Hypothalamus (tissue), 51 donors: ENCODE measurements at places on chromosomes 1 and 21.

- DNase-seq: no peak
These were observed 133.2 kb downstream of the LRIG2 start for GRCh38 chr1:113205980-113206766.

GRCh38 chr1:184449916-184450315, 63.1 kb downstream of the C1orf21 start:
- DNase-seq: no peak

DNA sequence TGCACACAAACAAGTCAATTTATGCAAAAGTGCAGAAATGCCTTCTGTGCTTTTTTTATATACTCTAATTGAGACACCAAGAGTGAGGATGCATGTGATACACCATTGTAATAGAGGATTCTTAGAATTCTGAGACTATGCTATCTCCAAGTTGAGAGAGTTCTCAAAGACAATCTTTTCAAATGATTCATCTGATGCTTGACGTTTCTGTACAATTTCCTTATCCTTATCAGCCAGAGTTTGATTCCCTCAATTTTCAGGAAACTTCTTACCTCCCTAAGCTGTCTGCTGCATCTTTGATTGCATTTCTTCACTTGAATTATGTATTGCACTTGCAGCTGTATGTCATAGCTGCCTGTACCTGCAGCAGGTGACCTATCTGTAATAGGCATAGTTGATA, 211.3 kb upstream of the SPAG17 start:
- DNase-seq: no peak

DNA sequence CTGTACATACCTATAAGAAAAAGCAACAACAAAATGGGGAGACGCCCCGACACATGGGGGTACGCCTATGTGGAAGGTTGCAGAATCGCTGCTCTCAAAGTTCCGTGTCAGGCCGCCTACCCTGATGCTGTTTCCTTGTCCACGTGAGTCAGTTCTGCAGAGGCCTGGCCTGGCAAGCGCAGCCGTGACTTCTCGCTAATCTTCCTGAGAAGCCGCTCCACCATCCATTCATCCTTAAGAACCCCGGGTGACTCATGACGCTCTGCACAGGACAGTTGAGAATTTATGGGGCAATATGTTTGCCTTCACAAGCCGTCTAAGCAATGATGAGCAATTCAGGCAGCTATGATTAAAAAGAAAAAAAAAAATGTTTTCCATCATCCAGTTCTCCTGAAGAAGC, 122.3 kb upstream of the TMPRSS2 start:
- no peak for DNase-seq

DNA sequence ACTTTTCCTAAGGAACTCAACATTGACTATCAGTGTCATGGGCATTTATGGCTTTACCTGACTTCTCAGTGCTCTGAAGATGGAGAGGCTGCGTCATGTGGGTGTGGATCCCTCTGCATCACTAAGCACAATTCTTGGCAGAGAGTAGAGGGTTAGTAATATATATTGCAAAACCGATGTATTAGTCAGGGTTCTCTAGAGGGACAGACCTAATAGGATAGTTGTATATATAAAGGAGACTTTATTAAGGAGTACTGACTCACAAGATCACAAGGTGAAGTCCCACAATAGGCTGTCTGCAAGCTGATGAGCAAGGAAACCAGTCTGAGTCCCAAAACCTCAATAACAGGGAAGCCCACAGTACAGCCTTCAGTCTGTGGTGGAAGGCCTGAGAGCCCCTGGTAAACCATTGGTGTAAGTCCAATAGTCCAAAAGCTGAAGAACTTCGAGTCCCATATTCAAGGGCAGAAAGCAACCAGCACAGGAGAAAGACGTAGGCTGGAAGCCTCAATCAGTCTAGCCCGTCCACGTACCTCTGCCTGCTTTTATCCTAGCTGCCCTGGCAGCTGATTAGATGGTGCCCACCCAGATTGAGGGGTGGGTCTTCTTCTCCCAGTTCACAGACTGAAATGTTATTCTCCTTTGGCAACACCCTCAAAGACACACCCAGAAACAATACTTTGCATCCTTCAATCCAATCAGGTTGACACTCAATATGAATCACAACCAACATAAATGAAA, 159.7 kb upstream of the NRIP1 start:
- no peak for DNase-seq

DNA sequence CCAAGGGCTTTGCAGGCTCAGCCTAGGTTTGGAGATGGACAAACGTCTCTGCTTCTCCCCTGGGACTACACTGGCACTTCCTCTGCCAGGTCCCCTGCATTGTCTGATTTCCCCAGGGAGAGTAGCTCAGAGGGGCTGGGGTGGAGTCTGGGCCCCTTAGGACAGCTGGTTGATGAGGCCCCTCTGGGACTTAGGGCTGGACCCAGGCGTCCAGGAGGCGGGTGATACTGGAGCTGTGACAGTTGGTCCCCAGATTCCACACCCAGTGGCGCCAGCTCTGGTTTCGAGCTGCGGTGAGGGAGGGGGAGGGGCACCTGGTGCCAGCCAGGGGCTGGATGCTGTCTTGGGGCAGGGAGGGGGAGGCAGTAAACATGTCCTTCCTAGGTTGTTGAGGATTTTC, 7.4 kb upstream of the MEX3A start:
- no peak for DNase-seq

DNA sequence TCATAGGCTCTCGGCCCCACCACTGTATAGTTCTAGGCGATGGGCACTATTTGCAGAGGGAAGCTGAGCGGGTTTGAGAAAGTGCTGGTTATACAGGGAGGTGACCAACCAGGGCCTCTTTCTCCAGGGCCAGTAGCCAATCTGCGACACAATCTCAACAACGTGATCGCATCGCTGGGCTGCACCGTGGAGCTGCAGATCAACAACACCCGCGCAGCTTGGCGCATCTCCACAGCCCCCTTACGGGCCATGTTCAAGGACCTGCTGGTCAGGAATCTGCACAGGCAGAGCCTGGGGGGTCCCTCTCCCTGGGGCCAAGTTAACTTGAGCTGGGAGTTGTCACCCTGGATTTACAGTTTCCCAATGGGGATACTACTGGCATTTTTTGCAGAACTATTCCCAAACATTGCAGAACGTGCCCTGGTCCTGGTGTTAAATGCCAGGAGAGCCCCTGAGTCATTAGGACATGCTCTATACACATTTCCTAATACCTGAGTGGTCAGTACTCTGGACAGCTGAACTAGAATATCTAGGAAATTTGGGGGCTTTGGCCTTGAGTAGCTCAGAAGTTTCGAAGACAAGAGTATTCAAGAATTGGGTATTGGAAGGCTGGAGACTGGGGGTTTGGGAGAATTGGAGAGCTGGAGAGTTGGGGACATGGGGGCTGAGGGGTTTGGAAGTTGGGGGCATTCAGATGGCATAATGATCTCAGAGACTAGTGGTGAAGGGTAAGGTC, 6.9 kb downstream of the DCST1 start:
- DNase-seq: no peak

GRCh38 chr21:26506956-26507355, 66.1 kb downstream of the CYYR1 start:
- no peak for DNase-seq

GRCh38 chr21:45613881-45614280, 29.6 kb upstream of the PCBP3 start:
- DNase-seq: no peak

DNA sequence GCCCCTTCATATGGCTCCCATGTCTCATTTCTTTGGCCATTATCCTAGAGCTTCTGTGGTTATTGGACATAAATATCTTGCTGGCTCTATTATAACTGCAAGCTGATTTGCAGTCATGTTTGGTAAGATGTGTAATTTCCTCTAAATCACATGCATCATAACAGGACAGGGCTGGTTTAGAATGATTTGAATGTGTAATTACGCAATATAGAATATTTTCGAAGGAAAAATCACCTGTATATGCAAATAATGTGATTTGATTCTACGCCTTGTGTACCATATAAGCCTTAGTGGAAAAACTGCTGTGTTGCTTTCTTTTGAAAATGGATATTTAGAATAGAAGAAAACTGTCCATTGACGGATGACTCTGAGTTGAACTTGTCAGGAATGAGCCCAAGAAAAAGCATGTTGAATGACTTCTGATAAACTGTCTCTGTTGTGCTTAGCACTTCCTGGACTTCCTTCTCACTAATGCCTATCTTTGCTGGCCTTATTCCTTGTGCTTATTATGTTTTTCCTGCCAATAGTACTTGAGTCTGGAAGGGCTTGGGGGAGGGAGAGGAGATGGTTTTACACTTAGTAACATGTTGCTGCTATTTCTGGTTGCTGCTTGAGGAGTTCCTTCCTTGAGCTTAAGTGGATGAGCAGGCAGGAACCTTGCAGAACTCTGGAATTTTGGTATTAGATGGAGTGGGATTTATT, 6.5 kb downstream of the CACHD1 start:
- DNase-seq: no peak

- no peak for DNase-seq
These were observed 50.5 kb upstream of the PRRC2C start for GRCh38 chr1:171434717-171435346.

GRCh38 chr1:65079941-65080340, 68.1 kb upstream of the AK4 start:
- DNase-seq: no peak

DNA sequence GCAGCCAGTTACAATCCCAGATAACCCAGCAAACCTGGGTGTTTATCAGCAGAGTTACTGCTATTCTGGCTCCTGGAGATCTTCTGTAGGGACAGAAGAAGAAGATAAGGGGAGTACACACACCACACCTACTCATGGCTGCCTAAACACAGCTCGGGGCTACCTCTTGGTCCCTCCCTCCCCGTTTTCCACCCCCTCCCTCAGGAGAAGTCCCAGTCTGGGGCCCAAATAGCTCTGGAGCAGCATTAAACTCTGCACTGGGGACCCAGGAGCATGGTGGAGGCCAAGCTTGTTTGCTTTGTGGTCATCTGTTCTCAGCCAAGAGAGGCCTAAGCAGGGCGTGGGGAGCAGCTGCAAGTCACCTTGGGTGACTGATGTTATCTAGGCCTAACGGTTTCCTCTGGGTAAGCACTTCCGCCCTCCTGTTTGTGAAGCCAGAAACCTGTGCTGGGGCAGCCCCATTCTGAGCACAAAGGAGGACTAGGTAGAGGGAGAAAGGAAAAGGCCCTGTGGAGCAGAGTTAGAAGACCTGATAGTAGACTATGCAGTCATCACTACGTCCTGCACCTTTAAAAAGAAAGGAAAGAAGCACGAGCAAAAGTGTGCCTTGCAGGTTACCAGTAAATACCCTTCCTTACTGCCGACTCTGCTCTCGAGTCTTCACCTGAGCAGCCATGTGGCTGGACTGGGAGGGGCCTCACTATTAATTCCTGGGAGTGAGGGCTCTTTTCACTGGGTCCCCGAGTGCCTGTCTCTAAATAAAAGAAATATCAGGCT, 2.0 kb upstream of the RCSD1 start:
- no peak for DNase-seq

GRCh38 chr1:161088587-161089110, 709 bp downstream of the NECTIN4 start:
- no peak for DNase-seq

DNA sequence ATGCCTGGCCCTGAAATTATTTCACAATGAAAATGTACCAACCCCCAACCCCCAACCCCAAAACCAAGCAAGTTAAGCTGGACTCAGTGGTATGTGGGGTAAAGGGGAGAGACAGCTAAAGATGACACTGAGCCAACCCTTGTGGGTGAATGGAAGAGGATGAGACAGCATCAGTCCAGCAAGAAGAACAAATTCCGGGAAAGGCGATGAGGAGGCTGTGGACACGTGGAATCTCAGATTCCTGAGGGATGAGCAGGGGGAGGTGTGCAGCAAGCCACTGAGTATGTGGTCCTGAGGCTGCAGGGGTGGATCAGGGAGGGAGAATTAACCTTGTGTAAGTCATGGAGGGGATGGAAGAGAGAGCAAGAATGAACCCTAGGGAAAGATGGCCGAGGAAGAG, 14.4 kb upstream of the ZNF362 start:
- DNase-seq: no peak

- no peak for DNase-seq
These were observed 104.2 kb upstream of the SOX13 start for GRCh38 chr1:203968761-203969160.

DNA sequence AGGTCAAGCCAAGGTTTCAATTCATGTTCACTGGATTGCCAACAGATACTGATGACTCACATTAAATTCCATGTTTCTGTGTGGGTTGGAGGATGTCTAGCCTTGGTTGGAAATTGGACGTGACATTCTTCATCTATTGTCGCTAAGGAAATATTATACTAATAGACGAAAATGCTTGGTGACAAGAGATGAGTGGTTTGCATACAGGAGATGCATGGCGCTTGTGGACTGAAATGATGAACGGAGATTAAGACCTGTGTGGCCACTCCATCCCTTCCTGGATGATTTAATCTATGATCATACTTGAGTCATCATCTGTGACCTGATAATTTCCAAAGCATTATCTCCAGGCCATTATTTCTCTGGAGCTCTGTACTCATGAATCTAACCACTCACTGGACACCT, 97.0 kb upstream of the CD34 start:
- no peak for DNase-seq

DNA sequence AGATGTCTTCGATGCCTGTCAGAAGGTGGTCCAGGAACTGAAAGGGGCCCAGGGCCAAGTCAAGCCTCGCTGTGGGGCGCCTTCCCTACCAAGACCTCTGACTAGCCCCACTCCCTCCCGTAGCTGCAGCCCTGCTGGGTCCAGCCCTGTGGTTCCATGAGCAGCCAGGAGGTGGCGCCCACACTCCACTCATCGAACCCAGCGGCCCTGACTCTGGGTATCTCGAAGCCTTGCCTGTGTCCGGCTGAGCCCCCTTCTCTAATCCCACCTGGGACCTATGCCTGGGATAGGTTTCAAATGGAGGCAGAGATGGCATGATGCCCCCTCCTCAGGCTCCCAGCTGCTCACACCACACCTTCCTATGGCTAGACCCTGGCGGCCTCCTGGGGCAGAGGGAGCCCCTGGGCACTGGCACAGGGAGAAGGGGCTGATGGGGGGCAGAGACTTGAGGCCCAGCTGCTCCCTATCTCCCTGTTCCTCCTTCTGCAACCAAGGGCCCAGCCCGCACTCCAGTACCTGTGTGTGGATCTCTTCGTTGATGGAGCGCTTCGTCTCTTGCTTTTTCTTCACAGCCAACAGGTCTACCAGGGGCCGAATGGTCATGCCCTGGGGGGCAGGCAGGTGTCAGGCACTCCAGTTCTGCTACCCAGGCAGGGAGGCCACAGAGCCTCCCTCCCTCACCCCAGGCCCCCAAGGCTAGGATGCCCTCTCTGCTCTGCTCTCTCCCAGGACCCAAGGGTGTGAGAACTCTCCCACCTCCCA, 52.0 kb downstream of the SLC9A1 start:
- DNase-seq: peak; percentile 64

- no peak for DNase-seq
These were observed 94.7 kb downstream of the TSEN15 start for GRCh38 chr1:184146202-184146601.

DNA sequence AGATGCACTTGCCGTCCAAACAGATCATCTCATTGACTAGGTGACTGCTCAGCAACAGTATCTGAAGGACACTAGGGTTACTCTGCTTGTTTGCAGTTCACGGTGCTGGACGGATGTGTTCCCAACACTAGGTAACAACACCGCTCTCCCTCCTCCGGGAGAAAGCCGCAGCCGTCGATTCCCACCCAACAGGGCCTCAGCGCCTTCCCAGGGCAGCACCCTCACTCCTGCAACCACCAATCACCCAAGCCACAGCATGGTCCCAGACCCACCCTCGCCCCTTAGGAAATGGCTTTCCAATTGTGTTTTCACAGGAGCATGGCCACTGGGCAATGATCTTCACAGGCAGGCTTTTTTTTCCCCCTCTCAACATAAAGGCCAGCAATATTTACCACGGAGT, 779 bp downstream of the TLR5 start:
- DNase-seq: no peak

- no peak for DNase-seq
These were observed 83.3 kb upstream of the PGBD5 start for GRCh38 chr1:230509281-230509977.

GRCh38 chr1:216849146-216849545, 125.9 kb upstream of the ESRRG start:
- no peak for DNase-seq
